Right ventricle myocardium inferior (tissue), 1 donor: ENCODE measurements at places on chromosomes 13 and 19. TPM values are rescaled to one million over a fixed set of nuclear protein-coding genes. Genes with fewer than 3 reads are reported as not detected.

The SIGLECL1 gene
- not detected for total RNA-seq

The COLGALT1 gene
- total RNA-seq = 35.5 TPM

The BORA gene
- total RNA-seq = 0.62 TPM

The FFAR3 gene
- total RNA-seq = 0.14 TPM

The UBE2L5 gene
- total RNA-seq = not detected

- no peak for DNase-seq
Measured at GRCh38 chr13:30619731-30620130, 2.0 kb downstream of the USPL1 start.

GRCh38 chr13:27644302-27644701, 22.6 kb downstream of the POLR1D start:
- DNase-seq = no peak

DNA sequence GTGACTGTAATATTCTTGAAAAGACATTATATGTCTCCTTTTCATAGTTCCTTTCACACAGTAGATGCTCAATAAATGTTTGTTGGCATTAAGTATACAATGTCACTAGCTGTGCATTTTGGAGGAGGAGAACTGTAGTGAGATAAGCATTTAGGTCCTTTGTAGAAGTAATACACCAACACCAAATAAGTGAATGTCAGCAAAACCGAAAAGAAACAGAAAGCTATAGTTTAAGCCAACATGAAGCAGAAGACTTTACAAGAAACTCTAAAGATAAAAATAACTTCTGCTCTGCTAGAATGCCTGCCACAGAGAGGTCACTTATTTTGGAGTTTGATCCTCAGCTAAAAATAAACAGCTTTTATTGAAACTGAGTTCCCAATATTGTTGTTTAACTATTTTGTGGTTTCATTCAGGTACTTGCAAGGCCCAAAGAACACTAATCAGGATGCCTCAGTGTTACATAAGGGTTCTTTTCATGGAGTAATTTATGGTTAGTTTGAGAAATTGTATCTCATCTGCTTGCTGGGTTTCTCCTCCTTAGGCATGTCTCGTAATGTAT, 86.2 kb downstream of the STARD13 start:
- DNase-seq = no peak

- no peak for DNase-seq
Measured at GRCh38 chr13:46386392-46387063, 524 bp downstream of the RUBCNL start.

DNA sequence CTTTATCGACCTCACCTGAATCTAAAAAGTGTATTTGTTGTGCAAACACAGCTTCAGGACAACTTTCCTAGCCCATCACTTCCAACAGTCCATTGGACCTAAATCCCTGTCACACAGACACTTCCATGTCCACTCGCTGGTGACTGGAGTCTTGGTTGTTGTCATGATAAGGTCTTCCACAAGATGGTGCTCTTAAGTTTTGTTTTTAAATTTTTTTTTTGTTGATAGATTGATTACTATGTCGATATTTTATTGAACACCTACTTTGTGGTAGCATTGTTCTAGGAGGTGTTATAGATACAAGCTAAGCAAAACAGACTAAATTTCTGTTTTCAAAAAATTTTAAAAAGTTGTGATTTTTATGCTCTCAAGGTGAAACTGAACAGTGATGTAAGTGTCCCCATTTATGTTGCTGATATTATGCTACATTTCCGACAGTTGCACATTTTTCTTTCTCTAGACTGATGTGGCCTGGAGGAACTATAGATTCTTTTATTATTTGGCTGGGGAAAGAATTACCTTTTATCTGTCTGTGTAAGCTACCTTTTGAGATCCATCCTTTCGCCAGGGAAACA, 8.1 kb upstream of the ERICH6B start:
- DNase-seq = no peak

DNA sequence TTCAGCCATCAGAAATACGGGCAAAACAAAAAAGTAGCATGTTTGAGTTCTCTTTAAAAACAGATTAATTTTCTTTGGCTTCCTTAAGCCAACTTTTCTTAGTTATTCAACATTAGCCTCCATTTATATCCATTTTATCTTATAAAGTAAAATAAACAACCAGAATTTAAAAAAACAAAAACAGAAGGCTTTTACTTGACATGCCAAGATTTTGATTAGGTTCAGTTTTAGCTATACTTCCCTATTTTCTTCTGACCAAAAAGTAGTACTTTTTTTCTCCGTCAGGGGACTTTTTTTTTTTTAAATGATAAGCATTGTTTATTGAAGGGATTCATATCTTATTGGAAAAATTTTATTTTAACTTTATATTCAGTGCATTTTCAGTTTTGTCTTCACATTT, 18.1 kb downstream of the RNASEH2B start:
- DNase-seq = no peak

DNA sequence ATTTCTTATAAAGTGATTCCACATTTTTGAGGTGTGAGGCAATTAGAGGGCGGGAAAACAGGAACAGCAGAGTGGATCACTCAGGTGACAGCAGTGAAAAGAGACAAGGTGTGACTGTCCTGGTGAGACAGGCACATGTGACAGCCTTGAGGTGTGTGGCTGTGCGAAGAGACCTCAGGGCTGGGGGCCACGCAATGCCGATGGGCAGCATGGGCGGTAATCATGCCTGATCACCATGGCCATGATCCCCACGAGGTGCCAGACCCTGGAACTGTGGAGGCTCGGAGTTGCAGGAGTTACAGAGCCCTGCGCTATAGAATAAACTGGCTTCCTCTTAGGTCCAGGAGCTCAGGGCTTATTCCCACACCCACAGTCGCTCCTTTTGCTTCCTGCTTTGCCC, 2.0 kb downstream of the SPACA6 start:
- no peak for DNase-seq
